ENCODE measurements at places on chromosomes 5 and 9. TPM values are rescaled to one million over a fixed set of nuclear protein-coding genes. Genes with fewer than 3 reads are reported as not detected.

The FOXE1 gene
- not detected for total RNA-seq

The SCAI gene
- total RNA-seq: 4.5 TPM

The SPATA9 gene
- 0.39 TPM for total RNA-seq

The ANKRD31 gene
- not detected for total RNA-seq

The CARD9 gene
- total RNA-seq: under 0.01 TPM

The KIF24 gene
- 3.1 TPM for total RNA-seq

The DBH gene
- total RNA-seq: not detected

The UNC13B gene
- total RNA-seq: 35.0 TPM

The GABRP gene
- 1.5 TPM for total RNA-seq

The CD180 gene
- not detected for total RNA-seq

The NR5A1 gene
- total RNA-seq: not detected

The ERCC8 gene
- 16.3 TPM for total RNA-seq

The IFNA13 gene
- not detected for total RNA-seq

The PRUNE2 gene
- 15.5 TPM for total RNA-seq

The PCDHB15 gene
- total RNA-seq: 0.15 TPM

The CSF1R gene
- not detected for total RNA-seq

The GALNT12 gene
- 15.6 TPM for total RNA-seq

The ARID3C gene
- not detected for total RNA-seq

The CDH6 gene
- 0.05 TPM for total RNA-seq

The PCDHB2 gene
- total RNA-seq: 1.7 TPM

The PNPLA7 gene
- total RNA-seq: 0.34 TPM

The BSPRY gene
- total RNA-seq: not detected

The IL33 gene
- 0.60 TPM for total RNA-seq

The APC gene
- total RNA-seq: 35.6 TPM

The LHX2 gene
- total RNA-seq: not detected

The UBE2B gene
- 37.2 TPM for total RNA-seq

The LOX gene
- 18.3 TPM for total RNA-seq

The GRXCR2 gene
- total RNA-seq: not detected

The FGF1 gene
- not detected for total RNA-seq

The CSF2 gene
- 16.8 TPM for total RNA-seq

The GFI1B gene
- not detected for total RNA-seq

The SCGB3A2 gene
- total RNA-seq: not detected

The DNAI1 gene
- total RNA-seq: not detected

The FCN2 gene
- not detected for total RNA-seq

The FBXL7 gene
- total RNA-seq: 14.7 TPM

The PCDHGA12 gene
- 4.7 TPM for total RNA-seq

The KIF4B gene
- under 0.01 TPM for total RNA-seq

The LSM11 gene
- total RNA-seq: 4.4 TPM

The FREM1 gene
- not detected for total RNA-seq

The FBP2 gene
- total RNA-seq: not detected

The PHF24 gene
- total RNA-seq: not detected

The NIPAL4 gene
- total RNA-seq: not detected

The CER1 gene
- total RNA-seq: not detected

The CHMP5 gene
- 77.7 TPM for total RNA-seq

The FRRS1L gene
- total RNA-seq: not detected

The CXCL14 gene
- total RNA-seq: not detected

The OR13C2 gene
- total RNA-seq: not detected

The ATG10 gene
- 7.4 TPM for total RNA-seq

The BHMT2 gene
- 1.6 TPM for total RNA-seq

The GKAP1 gene
- total RNA-seq: 1.3 TPM

The PTGER4 gene
- 73.7 TPM for total RNA-seq

The ADRB2 gene
- total RNA-seq: 13.3 TPM

The OTP gene
- not detected for total RNA-seq

The PRR16 gene
- total RNA-seq: not detected

The PTPN3 gene
- total RNA-seq: under 0.01 TPM

The FOXI1 gene
- not detected for total RNA-seq

The ADAMTS13 gene
- 0.20 TPM for total RNA-seq

The FAT2 gene
- total RNA-seq: not detected

The PCDHGC5 gene
- 0.20 TPM for total RNA-seq
